ENCODE measurements at places on chromosomes 11 and 22.

DNA sequence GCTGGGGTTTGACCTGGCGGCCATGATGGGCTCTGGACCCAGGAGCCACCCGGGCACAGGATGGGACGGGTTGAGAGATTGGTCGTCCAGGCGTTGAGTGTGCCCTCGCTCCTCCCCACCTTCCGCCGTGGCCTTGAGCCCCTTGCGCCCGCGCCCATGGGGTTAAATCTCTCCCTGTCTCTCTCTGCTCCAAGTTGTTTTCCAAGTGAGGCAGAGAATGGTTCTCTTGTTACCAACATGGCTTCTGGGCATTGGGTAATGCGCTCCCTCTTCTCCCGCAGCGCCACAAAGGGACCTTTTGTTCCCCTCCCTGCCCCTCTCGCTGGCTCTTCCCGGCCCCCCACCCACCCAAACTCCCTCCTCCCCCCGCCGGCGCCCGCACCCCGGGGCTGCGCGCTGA, 18.8 kb upstream of the PICK1 start:
- DNase-seq = no peak

DNA sequence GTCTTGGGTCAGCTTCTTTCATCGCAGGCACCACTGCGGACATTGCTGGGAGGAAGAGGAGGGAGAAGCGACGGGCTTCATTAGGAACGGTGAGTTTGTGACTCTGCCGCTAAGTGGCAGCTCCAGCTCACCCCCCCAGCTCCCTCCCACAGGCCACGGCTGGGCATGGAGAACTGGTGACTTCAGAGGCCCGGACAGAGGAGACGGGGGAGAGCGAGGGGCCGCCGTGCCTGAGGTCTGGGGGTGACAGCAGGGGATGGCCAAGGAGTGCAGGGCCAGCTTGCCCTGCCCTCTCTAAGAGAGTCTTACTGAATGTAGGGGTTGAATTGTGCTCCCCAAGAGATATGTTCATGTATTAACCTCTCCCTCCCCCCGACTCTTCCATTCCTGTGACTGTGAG, 13.9 kb upstream of the NFAM1 start:
- DNase-seq = no peak

GRCh38 chr11:23336961-23337360, 476.7 kb upstream of the CCDC179 start:
- no peak for DNase-seq

DNA sequence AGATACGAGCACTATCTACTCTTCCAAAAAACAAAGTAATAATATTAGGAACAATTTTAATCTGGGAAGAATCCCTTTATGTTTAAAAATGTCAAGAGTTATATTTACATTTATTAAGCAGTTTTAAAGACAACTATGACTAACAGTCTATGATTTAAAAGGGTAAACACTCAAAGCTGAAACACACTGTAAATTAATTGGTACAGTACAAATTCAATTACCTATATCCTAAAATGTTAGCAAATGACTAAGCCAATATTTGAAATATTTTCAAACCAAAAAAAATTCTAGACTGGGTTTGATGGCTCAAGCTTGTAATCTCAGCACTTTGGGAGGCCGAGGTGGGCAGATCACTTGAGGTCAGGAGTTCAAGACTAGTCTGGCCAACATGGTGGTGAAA, 36.0 kb upstream of the CHRNA10 start:
- DNase-seq = no peak

- DNase-seq = peak; percentile 51
Measured at GRCh38 chr11:77046060-77046501, 11.9 kb downstream of the B3GNT6 start.
